ENCODE measurements at places on chromosomes 6 and 20.

DNA sequence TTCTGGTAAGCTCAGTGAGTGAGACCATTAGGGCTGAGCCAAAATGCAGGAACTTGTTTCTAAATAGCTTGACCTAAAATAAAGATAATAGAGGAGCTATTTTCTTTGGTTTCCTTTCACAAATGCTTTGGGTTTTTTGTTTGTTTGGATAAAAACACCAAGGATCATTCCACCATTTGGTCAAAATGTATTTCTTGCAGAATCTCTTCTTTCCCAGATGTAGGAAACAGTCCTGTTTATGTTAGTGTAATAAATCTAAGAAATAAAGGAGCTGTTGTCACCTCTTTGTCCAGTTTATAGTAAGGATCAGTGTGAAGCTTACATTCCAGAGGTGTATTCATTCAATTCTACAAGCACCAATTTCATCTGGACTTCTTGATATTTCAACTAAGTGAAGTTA, 297.8 kb downstream of the GJA1 start:
- DNase-seq, result no peak

DNA sequence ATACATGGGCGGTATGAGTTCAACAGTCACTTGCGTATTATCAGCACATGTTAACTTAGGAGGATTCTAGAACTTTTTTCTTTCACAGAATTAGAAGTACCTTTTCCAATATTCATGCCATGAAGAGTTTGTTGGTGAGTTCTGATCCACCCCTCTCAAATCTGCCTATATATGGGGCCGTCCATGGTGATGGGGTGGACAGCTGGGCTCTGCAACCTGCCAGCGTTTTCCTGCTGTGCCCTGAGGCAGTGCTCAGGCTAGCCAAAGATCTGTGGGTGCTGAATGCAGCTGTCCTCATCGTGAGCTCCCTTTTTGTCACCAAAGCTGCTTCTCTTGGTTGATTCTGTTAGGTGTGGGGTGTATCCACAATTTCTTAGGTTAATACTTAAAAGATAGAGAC, 88.7 kb downstream of the THBS2 start:
- DNase-seq, result no peak

DNA sequence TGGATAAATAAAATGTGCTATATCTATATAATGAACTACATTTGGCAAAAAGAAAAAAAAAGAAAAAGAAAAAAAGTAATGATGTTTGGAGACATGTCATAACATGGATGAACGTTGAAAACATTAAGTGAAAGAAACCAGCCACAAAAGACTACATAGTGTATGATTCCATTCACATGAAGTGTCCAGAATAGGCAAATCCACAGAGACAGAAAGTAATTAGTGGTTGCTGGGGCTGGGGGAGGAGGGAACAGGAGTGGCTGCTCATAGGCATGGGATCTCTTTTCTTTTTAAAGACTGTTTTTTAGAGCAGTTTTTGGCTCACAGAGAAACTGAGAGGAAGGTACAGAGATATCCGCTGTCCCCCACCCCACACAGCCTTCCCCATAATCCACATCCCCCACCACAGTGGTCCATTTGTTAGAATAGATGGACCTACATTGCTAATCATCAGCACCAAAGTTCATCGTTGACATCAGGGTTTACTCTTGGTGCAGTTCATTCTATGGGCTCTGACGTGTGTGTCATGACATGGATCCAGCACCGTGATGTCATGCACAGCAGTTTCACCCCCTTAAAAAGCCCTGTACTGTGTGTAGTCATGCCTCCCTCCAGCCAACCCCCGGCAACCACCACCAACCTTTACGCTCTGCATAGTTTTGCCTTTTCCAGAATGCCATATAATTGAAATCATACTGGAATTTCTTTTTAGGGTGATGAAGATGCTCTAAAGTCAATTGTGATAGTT, 240.9 kb upstream of the RREB1 start:
- DNase-seq, result no peak

DNA sequence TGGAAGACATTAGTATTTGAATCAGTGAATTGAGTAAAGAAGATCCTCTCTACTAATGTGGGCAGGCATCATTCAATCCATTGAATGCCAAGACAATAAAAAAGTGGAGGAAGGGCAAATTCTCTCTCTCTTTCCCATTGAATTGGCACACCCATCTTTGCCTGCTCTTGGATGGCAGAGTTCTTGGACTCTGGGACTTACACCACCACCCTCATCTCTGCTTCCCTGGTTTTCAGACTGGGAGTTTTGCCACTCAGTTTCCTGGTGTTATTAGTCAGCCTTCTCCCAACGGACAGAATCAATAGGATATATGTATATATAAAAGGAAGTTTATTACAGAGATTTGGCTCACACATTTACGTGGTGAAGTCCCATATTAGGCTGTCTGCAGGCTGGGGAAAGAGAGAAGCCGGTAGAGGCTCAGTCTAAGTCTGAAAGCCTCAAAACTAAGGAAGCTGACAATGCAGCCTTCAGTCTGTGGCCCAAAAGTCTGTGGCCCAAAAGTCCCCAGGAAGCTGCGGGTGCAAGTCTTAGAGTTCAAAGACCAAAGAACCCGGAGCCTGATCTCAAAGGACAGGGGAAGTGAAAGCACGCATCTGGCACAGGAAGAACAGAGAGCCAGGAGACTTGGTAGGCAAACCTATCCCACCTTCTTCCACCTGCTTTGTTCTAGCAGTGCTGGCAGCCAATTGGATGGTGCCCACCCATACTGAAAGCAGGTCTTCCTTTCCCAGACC, 64.4 kb downstream of the SMPDL3A start:
- no peak for DNase-seq

- no peak for DNase-seq
These were observed 66.6 kb downstream of the SGK1 start for GRCh38 chr6:134251320-134251719.

GRCh38 chr6:98678481-98678880, 155.9 kb upstream of the POU3F2 start:
- no peak for DNase-seq

GRCh38 chr20:62411479-62412193, 4.6 kb upstream of the CABLES2 start:
- DNase-seq, result no peak

DNA sequence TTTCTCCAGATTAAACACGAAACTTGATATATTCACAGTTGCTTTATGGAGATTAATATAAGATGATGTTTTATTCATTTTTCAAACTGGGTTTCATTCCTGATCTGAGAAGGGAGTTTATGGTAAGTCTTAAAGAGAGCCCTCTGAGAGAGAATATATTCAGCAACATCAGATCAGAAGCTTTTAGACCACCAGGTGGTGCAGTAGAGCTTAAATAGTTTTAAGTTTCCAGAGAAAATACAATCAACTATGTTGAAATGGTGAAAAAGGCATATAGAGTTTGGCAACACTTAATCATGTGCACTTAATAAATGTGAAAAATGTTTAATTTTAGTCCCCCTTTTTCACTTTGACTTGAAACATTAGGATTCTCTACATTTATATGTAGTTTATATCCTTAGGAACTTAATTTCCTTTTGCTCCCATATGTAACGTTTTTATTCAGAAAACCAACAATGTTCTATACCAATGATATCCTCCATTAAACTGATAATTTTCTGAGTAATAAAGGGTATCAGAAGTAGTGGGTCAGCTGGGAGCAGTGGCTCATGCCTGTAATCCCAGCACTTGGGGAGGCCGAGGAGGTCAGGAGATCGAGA, 86.4 kb upstream of the CLDN20 start:
- peak; percentile 39 for DNase-seq

GRCh38 chr6:25223490-25223991, 55.6 kb upstream of the CARMIL1 start:
- DNase-seq, result no peak

DNA sequence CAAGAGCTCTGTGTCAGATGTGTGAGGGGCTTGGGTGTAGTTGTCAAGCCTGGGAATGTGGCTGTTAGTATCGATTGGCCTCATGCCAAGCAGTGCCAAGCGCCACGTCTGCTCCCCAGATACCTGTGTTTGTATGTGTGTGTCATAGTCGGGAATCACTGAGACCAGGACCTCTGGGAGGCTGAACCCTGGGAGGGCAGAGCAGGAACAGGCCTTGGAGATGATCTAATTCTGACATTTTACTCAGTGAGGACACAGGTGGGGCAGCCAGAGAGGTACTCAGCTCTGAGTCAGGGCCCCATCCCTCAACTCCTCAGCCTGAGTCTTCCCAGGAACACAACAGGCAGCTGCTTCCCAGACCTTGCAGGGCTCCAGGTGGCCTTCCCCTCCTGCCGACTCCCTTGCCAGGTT, 51.2 kb upstream of the FANCE start:
- DNase-seq, result no peak

GRCh38 chr6:73452107-73452461, at the start of gene CGAS:
TSS of gene CGAS (minus strand) at chr6:73452297. CDS start at chr6:73452181, 116 bp downstream.
- peak; percentile 40 for DNase-seq

DNA sequence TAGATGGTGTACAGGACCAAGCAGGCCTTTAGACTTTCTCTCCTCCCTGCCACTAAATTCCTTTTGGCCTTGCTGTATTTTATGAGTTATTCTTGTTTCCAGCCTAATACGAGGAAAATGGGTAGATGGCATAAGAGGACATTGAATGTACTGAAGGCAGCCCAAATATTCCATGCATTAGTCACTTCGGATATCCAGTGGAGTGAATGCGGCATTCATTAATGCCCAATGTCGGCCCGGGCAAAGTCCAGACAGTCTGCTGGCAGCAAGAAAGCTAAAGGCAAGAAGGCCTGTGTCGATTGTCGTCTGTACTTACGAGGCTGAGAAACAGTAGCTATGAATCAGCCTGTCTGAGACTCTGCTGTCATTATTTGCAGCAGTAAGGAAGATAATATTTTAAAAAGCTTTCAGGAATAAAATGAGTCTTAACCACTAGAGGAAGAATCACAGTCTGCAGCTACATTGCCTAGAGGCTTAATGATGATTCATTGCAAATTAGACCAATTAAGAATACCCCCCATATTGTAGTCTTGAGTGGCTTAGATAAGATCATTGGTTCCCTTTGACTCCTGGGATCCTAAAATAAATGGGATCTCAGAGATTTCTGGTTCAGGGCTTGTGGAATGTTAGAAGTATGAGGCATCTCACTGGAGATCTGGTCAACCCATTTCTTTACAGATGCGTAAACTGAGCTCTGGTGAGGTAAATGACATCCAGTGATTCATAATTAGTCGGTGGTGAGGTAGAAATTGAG, 534.1 kb upstream of the JAG1 start:
- no peak for DNase-seq

- no peak for DNase-seq
These were observed 532 bp upstream of the PM20D2 start for GRCh38 chr6:89145091-89145955.

DNA sequence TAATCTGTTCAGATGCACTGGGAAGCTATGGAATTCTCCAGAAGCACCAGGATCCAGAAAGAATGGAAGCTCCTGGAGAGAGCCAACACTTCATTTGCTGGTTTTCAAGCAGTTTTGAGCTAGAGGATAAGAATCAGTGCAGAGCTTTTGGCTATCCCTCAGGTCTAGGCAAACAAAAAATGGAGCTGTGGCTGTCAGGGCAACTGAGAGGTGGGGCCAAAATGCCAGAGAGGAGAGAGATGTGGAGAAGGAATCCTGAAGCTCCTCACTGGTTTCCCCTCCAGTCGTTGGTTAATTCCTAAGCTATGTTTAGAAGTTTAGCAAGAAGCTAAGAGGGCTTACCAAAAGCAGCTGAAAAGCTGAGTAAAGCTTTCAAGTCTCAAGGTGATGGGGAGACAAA, 294.2 kb upstream of the JARID2 start:
- DNase-seq, result no peak

DNA sequence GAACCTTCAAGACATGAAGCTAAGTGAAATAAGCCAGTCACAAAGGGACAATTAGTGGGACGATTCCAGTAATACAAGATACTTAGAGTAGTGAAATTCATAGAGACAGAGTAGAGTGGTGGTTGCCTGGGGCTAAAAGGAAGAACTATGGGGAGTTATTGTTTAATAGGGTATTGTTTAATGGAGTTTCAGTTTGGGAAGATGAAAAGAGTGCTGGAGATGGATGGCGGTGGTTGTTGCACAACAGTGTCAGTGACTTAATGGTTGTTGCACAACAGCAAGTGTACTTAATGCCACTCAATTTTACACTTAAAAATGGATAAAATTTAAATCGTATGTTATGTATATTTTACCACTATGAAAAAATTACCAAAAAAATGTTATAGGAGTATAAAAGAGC, 209.7 kb upstream of the TENT5A start:
- no peak for DNase-seq

- no peak for DNase-seq
These were observed 151.6 kb downstream of the SOBP start for GRCh38 chr6:107641500-107641941.

DNA sequence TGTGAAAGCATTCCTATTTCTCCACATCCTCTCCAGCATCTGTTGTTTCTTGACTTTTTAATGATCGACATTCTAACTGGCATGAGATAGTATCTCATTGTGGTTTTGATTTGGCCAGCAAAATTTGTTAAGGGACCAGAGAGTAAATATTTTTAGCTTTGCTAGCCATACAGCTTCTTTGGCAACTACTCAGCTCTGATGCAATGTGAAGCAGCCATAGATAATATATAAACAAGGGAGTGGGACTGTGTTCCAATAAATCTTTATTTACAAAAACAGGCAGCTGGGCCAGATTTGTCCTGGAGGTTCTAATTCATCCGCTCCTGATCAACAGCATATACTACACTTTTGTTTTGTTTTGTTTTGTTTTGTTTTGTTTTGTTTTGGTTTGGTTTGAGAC, 202.9 kb downstream of the ZNF217 start:
- DNase-seq, result no peak

GRCh38 chr6:106440546-106440945, 80.0 kb downstream of the CRYBG1 start:
- DNase-seq, result no peak

DNA sequence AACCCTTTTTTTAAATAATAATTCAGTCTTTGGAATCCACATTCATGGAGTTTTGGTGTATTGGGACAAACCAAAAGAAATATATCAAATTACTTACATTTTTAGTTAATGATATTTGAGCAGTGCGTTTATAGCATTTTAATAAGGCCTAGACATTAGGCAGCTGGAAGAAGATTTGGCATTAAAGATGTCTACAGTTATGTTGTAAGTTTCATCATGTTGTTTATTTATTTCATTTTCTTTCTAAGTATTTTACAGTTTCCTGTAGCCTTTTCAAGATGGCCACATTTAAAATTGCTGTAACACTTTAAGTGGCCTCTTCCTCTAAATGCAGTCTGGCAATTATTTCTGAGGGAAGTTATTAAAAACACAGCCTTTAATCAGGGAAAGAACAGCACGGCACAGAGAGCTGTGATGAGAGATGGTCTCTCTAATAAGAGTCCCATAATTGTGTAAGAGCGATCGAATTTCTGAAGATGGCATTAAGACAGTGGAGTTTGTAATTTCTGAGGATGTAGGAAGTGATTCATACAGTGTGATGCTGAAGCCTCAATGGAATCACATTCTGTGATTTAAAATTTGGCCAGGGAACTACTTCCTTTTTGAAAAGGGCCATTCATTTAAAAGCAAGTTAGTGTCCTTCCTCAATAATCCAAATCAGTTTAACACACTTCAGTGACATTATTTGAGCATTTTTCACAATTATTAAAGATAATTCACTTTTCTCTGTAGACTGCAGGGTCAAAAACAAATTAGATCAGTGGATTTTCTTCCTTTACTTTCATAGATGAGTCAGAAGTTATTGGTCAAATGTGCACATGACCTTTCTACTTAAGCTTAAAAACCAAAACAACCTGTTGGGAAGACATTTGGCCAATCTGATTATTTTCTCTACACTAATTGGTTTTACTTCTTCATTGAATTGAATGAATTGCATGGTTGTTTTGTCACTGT, 52.4 kb upstream of the EDN3 start:
- DNase-seq, result no peak

- no peak for DNase-seq
These were observed 153.9 kb downstream of the MRPL14 start for GRCh38 chr6:43973357-43973756.

All from AG09319 (cell line).